ENCODE measurements at places on chromosomes 7 and 10.

- no peak for DNase-seq
Measured at GRCh38 chr7:44776211-44776610, 20.3 kb upstream of the PPIA start.

DNA sequence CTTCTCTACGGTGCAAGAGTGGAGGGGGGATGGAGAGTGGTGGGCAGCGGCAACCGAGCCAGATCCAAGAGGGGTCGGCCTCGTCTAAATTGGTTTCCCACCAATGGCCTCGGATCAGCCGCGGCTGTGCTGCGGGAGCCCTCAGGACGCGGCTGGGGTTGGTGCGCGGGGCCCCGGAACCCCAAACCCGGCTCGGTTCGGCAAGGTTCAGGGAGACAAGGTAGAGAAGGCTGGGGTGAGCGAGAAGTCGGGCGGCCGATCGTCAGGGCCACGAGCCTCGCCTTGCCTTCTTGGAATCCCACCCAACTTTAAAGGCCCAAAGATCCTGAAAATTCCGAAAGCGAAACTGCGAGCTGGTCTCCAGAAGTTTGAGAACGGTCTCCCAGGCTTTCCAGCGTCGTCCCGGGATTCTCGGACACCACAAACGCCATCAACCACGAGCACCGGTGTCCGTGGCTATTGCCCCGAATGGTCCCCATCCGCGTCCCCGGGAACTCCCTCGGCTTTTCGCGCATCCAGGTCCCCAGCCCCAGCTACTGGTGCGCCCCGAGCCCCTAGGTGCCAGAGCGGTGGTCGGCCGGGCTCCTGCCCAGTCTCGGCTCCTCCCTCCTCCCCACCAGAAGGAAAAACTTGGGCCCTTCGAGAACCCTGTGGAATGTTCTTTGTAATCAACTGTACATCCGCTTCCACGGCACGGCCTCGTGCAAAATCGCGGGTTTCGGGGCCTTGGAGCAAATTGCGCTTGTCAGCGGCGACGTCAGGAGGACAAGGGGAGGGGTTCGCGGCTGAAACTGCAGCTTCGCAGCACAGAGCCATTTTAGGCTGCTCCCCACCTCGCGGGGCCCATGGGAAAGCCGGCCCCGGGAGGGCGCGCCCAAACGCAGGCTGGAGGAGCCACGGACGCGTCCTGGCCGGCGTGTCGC lies 3.2 kb downstream of the SFMBT2 start:
- peak; percentile 69 for DNase-seq

DNA sequence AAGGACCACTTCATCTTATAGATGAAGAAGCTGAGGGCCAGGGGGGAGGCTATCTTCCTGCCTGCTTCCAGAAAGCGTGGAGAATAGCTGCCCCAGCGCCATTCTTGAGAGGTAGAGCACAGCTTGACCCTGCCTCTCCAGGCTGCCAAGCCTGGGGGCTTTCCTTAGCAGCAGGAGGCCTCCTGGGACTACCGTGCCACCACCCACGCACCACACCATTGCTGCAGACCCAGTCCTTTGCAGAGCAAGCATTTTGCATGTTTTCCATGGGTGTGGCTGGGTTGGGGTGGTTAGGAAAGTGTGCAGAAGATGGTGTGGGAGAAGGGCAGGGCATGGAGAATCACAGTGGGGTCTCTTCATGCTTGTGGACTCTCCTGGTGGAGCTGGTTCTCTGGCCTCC lies 64.9 kb downstream of the TBXAS1 start:
- no peak for DNase-seq

GRCh38 chr10:14588084-14588937 lies 186.4 kb downstream of the FAM107B start:
- DNase-seq = no peak

DNA sequence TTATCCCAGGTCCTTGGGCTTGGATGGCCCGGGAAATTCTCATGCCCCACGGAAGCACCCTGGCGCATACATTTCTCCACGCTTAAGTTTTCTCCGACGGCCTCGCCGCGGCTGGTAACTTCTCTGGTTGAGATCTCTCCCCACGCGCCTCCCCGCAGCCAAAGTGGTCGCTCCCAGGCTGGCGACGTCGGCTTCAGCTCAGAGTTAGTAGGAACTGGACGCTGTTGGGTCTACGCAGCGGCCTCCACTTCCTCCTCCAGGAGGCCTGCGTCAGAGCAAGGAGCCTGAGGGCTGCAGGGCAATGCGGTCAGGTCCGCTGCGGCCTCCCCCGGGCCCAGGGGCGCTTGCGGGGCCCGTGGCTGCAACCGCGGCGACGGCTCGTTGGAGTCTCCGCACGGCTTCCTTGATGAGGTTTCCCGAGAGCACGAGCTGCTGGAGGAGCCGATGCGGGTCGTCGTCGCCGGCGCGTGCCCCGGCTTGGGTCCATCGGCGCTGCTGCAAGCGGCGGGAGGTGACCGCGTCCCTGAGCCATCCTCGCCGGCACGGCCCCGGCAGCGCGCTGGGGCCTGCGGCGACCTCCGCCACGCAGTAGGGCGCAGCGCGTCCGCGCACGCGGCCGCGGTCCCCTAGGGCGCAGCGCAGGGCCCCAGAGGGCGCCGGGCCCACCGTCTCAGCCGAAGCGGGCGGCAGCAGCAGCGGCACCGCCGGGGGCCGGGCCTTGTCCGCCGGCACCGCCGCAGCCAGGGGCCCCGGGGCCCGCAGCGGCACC lies 744 bp downstream of the FRAT2 start:
- peak; percentile 74 for DNase-seq

GRCh38 chr10:92849576-92850090 lies 1.3 kb downstream of the EXOC6 start:
- DNase-seq = no peak

- DNase-seq = peak; percentile 69
Measured at GRCh38 chr7:130350945-130351790, 6.6 kb downstream of the CPA5 start.

DNA sequence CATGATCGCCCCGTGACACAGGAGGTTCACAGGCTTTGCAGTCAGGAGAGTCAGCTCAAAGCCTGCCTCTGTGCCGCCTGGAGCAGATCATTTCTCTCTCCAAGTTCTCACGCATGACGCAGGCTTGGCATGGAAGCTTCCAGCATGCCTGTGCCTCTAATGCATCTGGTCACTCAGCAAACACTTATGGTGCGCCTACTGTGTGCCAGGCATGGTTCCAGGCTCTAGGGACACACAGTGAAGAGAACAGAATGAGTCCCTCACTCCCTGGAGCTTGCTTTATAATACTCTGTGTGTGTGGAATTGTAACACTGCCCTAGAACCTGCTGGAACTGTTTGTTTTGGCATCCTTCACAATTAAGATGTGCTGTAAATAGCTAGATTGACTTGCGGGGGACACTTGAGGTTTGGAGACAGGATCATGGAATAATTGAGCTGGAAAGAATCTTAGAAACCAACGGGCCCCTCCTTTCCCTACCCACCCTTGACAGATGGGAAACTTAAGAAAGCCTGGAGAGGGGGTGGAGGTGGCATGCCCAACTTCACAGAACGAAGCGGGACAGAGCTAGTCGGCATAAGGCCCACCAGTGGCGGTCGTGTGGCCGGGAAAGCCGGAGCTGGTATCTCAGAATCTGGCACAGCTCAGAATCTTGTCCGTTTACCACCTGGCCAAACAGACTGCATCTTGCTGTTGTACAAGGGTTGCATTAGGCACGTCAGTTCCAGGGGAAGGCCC lies 4.6 kb upstream of the MYH16 start:
- DNase-seq = no peak

DNA sequence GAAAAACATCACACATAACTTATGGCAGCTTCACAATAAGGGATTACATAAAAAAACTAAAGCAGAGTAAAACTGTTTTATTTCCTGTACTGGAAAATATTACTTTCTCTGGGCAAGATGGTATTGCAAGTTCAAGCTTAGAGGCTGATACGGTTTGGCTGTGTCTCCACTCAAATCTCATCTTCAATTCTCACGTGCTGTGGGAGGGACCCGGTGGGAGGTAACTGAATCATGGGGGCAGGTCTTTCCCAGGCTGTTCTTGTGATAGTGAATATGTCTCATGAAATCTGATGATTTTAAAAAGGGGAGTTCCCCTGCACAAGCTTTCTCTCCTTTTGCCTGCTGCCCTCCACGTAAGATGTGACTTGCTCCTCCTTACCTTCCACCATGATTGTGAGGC lies 5.1 kb upstream of the LRRC27 start:
- DNase-seq = no peak

DNA sequence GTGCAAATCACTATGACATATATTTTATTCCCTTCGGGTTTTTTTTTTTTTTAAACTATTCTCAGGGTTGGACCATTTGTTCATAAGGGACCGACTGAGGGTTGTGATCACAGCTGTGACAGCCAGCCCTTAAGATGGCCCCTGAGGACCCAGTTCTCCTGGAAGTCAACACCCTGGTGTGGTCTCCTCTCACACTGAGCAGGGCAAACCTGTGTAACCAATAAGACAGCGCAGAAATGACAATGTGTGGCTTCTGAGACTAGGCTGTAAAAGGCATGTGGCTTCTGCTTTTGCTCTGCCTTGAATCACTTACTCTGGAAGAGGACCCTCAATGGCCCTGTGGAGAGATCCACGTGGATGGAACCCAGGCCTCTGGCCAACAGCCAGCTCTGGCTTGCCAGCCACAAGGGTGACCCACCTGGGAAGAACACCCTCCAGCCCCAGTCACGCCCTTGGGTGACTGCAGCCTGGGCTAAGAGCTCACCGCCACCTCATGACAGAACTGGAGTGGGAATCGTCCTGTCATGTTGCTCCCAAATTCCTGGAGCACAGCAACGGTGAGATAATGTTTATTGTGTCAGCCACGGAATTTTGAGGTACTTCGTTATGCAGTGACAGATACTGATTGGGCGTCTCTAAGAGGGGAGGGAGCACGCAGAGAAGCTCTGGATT lies 127.1 kb downstream of the CLEC2L start:
- DNase-seq = no peak

DNA sequence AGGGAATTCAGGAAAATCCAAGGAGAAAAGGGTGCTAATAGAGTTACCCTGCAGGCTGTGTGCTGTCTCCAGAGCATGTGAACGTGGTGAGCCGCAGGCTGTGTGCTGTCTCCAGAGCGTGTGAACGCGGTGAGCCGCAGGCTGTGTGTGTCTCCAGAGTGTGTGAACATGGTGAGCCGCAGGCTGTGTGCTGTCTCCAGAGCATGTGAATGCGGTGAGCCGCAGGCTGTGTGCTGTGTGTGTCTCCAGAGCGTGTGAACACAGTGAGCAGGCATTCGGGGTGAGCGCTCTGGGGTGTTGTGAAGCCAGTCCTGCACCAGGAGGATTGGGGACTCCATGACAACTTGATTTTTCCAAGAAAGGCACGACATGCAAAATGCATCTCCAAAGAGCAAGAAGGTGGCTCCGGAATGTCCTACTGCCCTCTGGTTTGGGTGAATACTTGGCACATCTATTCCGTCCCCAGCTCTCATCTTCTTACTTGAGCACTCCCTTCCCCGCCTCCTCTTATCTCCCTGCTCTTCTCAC lies 407.9 kb upstream of the SHH start:
- DNase-seq = peak; percentile 44

- DNase-seq = no peak
Measured at GRCh38 chr10:65751896-65752295, 1173.9 kb upstream of the LRRTM3 start.

- DNase-seq = no peak
Measured at GRCh38 chr7:13414661-13415107, 574.8 kb downstream of the ETV1 start.

- DNase-seq = peak; percentile 52
Measured at GRCh38 chr10:10870523-10871241, 147.0 kb upstream of the CELF2 start.

DNA sequence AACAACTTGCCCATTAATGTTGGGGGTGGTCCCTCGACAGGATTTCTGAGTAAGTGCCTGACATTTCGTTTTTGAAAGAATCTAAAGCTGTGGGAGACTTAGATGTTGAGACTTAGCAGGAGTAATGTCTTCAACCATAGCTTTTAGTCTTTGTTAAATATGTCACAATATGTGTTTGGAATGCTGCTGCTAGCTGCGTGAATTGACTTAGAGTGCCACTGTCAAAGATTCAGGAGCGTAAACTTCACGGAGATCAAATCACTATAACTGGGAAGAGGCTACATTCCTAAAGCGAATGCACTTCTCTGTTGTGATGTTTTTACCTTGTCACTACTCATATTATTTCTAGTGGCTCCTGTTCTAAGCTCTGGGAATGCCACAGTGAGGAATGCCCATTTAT lies 91.3 kb upstream of the SAMD8 start:
- DNase-seq = no peak

GRCh38 chr7:159010937-159011721 lies 133.5 kb downstream of the VIPR2 start:
- no peak for DNase-seq

DNA sequence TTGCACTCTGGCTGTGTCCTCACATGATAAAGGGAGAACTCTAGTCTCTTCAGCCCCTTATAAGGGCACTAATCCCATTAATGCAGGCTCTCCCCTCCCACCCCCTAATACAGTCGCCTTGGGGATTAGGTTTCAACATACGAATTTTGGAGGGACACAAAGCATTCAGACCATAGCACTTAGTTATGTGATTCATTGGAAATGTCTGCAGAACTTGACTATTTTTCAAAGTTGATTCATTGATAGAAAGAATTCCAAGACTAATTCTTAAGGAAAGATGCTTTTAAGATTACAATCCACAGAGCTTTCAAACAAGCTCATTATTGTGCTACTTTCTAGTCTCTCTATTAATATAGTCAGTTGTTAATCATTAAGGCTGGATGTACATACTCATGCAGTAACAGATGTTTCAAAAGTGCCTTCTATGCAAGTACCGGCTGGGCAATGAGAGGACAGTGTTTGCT lies 85.3 kb upstream of the RPA3 start:
- no peak for DNase-seq

DNA sequence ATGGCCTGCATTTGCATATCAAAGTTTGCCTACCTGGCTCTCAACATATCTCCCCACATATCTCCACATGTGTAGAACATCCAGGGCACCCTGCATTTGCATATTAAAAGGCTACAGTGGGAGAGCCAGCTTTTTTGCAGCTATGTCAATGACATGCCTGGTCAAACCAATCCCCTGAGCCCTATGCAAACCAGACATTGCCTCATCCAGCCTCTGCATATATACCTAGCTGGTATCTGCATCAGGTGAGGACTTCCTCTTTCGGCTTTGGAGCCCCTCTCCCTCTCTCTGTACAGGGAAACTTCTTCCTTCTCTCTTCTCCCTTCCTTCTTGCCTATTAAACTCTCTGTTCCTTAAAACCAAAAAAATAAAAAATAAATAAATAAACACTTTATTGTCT lies 142.7 kb upstream of the STEAP4 start:
- DNase-seq = no peak

- no peak for DNase-seq
Measured at GRCh38 chr10:43037942-43038782, 38.7 kb upstream of the RET start.

- DNase-seq = no peak
Measured at GRCh38 chr7:45524445-45524844, 49.7 kb upstream of the ADCY1 start.

DNA sequence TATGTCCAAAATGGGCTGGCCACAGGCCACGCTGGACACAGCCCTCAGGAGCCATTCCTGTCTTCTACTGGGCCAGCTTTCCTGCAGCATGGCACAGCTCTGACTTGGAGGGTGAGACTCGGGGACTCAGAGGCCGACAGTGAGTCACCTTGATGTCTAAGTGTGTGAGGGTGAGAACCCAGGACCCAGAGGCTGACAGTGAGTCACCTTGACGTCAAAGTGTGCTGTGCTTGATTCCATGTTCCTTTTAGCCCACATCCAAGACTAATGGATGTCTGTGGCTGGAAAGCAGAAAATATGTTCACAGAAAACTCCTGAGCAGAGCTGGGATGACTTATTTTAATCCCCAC lies 6.0 kb upstream of the FAM170B start:
- DNase-seq = peak; percentile 34

- no peak for DNase-seq
Measured at GRCh38 chr10:23459308-23459939, 20.5 kb downstream of the OTUD1 start.
